Motor neuron (in vitro differentiated cells): ENCODE measurements at places on chromosomes 7 and 10. TPM values are rescaled to one million over a fixed set of nuclear protein-coding genes. Genes with fewer than 3 reads are reported as not detected.

The SCIN gene
- 1.2 and 3.6 TPM in 2 replicates for total RNA-seq

DNA sequence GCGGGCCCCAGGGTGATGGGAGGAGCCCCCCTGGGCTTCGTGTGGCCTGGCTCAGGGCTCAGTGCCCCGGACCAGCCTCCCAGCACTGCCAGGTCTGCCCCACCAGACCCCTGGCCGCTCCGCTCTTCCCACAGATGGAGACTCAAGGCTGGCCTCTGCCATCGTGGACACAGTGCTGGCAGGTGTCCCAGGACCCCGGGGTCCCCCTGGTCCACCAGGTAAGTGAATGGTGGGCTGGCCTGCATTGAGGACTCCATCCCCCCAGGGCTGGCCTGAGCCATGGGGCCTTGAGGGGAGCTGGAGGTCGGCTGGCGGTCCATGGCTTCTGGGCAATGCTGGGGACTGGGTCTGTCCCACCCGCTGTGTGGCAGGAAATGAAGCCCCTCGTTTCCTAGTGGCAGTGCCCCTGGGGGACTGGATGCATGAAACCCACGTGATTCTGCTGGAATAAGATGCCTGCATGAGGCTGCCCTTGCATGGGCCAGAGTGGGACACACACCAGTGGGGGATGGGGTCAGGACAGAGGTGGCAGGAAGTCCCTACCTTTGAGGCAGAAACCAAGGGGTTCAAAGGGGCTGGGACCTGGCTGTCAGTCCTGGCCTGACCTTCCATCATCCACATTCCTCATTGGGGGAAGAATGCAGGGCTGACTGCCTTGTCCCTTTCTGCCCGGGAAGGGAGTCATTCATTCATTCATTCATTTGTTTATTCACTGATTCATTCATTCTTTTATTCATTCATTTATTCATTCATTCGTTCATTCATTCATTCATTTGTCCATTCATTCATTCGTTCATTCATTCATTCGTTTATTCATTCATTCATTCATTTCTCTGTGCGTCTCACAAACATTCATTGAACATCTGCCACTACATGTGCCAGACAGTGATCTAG is 81.8 kb downstream of the MYL10 start:
- ATAC-seq: no peak

The HOXA6 gene
- 5.8 and 10.9 TPM in 2 replicates for total RNA-seq

DNA sequence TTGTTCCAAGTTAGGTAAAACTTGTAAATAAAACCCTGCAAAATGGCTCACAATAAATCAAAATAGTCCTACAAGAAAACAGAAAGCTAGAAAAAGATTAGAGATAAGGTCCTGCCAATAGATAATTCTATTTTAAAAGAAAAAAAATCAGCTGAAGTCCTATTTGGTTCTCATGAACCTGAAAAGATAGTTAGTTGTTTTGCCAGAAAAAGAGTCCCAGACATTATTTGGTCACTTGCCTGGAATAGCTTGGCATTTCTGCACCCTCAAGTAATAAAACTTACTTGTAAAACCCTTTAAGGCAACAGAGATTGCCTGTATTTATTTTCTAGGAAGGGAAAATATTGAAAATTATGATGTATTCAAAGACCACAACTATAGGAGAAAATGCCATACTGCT is 47.7 kb downstream of the LRRN3 start:
- ATAC-seq: no peak

DNA sequence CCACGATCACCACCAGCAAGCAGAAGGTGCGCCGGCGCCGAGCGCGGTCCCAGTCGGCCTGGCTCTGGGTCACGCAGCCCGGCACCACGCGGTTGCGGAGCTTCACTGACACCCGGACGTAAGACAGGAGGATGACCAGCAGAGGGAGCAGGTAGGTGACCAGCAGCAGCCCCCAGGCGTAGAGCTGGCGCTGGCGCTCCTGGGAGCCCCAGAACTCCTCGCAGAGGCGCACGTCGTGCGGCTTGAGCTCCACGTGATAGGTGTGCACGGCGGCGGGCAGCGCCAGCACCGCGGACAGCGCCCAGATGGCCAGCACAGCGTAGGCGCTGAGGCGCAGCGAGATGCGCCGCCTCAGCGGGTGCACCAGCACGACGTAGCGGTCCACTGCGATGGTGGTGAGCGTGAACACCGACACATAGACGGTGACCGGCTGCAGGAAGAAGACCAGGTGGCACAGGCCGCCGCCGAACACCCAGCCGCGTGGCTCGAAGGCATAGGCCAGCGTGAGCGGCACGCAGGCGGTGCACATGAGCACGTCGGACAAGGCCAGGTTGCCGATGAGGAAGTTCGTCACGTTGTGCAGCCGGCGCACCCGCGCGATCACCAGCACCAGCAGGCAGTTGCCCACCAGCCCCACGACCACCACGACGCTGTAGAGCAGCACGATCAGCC is 920 bp downstream of the PRLHR start:
- peak; percentile 87 for ATAC-seq

GRCh38 chr10:122142641-122143237 is 128.4 kb upstream of the BTBD16 start:
- peak; percentile 26 for ATAC-seq

- ATAC-seq: no peak
Observed at GRCh38 chr7:131533151-131533559, 23.3 kb downstream of the PODXL start.

GRCh38 chr7:96663457-96663856 is 46.2 kb downstream of the SEM1 start:
- ATAC-seq: no peak

DNA sequence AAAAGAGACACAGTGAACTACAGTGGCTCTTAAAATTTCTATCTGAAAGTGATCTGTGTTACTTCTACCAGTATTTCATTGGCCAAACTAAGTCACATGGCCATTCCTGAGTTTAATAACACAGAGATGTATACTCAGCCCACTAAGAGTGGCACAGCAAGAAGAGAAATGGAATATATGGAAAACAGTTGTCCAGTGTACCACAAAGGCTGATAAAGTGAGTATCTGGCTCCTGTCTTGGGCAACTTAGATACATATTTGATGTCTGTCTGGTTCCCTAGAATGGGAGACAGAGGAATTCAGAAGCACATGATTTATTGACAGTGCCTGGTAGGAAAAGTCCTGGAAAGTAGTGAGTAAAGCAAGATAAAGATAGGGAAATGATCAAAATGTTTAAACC is 10.1 kb upstream of the PON1 start:
- no peak for ATAC-seq

- ATAC-seq: no peak
Observed at GRCh38 chr7:1501487-1502270, 2.5 kb downstream of the INTS1 start.

DNA sequence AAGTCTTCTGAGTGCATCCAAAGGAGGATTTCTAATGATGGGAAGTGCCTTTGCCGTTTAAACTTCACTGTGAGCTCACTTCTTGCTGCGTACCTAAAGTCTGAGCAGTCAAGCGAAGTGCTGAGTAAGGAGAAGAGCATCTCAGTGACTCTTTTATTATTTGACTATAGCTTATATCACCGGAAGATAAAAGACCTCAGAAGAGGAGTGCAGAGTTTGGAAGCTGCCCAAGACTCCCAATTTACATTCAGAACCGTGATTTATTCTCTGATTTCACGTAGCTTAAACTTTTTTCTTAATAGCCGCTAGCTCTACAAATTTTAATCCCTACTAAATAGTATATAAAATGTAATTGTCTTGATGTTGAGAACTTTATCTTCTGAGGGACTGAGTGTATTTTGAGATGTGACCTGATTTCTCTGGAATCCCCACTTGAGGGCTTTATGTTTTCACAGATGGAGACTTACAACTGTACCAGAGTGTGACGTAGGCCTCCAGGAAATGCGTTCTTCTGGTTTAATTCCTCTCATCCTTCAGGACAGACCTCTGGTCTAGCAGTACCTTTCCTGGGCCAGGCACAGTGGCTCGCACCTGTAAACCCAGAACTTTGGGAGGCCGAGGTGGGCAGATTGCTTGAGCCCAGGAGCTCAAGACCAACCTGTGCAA is 51.1 kb downstream of the CAMK1D start:
- ATAC-seq: no peak

- no peak for ATAC-seq
Observed at GRCh38 chr7:105910172-105910571, 33.8 kb upstream of the ATXN7L1 start.

- no peak for ATAC-seq
Observed at GRCh38 chr7:97576043-97576442, 155.8 kb upstream of the TAC1 start.

DNA sequence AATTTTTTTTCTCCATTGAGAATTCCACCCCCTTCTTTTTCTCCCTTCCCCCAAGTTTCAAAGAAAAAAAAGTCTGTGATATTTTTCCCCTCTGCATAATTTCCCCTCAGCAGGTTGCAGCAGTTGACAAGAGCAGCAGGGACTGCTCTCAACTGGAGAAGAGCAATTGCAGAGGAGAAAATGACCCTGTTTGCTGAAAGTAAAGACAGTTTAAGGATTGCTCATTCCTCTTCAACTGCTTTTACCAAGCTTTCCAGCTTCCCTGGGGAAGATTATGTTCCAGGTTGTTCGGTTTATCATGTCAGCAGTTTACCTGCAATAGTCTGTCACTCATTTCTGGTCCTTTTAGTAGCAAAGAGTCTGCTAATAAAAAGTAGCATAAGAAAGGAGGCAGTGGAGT is 16.2 kb downstream of the AGK start:
- no peak for ATAC-seq

The CD36 gene
- total RNA-seq: 1.2 and 1.3 TPM in 2 replicates

DNA sequence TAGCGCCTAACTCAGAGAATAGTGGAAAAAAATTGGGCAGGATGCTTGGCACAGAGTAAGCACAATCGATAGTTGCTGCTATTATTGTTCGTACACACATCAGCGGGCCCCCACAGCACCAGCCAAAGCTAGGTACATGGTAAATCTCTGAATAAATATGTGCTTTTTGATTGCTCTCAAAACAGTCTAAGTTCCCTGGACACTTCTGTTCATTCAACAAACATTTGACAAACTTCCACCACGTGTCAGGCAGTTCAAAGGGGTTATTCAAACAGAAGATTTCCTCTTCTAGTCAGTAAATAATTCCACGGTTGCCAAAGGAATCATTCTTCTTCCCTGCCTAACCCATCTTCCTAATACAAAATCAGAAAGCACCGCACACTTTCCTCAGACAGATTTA is 150.8 kb downstream of the DGKI start:
- ATAC-seq: no peak

- ATAC-seq: no peak
Observed at GRCh38 chr10:100520811-100521210, 1.1 kb upstream of the SEC31B start.

DNA sequence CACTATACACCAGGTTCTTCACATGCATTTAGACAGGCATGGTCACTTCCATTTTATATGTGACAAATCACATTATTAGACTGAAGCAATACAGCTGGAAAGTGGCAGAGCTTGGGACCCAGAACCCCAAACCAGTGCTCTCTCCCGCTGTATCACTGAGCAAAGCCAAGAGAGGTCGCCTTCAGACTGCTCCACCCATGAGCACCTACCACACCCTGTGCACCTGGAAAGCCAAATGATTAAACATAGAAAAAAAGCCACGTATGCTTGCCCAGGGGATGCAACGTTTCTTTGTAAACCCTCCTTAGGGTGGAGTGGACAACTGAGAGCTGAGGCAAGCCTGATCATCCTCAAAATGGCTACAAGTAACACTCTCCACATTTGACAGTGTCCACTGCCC is 72.5 kb downstream of the CCDC6 start:
- ATAC-seq: no peak

GRCh38 chr10:112361951-112362751 is 11.8 kb upstream of the ACSL5 start:
- ATAC-seq: peak; percentile 92

GRCh38 chr7:139675127-139676125 is 102.4 kb downstream of the HIPK2 start:
- ATAC-seq: no peak

The CCDC146 gene
- total RNA-seq: 4.6 and 5.5 TPM in 2 replicates

The SPRN gene
- total RNA-seq: 8.8 and 11.1 TPM in 2 replicates

- no peak for ATAC-seq
Observed at GRCh38 chr10:9294865-9295264, 1240.4 kb downstream of the GATA3 start.

The TRIM50 gene
- 0.14 TPM in 1 of 2 replicates, not detected in the other for total RNA-seq

- ATAC-seq: peak; percentile 29
Observed at GRCh38 chr10:95605163-95605562, 44.0 kb upstream of the SORBS1 start.

The TRIL gene
- 2.9 and 3.0 TPM in 2 replicates for total RNA-seq

DNA sequence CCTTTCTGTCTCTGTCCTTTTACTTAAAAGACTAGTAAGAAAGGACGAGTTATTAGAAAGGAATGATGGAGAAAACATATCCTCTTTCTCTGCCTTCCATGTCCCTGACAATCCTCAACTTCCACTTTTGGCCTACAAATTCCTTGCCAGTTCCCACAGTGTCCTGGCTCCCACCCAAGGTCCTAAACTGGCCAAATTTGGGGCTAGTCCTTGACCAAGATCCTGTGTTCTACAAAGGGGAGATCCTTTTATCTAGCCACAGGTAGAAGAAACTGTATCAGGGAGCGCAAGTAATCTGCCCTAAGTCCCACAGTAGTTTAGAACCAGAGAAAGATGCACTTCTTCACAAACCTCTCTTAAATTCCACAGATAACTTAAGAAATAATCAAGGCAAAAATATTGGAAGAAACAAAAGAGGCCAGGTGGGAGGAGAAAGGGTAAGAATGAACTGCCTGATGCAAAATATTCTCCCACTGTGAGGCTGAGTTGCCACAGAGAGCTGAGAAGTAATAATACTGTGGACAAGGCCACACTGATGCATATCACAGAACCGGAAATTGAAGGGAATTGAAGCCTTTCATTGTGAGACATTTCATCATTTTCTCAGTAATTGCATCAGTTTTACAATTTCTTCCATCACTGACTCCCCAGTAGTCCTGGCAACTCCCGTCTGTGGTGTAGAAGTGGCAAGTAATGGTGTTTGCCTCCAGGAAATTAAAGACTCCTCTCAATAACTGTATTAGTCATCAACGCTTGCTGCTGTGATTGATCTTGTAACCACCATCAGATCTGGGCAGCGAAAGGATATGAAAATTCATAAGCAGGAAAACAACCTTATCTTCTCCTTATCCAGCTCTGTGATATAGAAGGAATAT is 47.2 kb downstream of the DNAJC12 start:
- ATAC-seq: no peak

DNA sequence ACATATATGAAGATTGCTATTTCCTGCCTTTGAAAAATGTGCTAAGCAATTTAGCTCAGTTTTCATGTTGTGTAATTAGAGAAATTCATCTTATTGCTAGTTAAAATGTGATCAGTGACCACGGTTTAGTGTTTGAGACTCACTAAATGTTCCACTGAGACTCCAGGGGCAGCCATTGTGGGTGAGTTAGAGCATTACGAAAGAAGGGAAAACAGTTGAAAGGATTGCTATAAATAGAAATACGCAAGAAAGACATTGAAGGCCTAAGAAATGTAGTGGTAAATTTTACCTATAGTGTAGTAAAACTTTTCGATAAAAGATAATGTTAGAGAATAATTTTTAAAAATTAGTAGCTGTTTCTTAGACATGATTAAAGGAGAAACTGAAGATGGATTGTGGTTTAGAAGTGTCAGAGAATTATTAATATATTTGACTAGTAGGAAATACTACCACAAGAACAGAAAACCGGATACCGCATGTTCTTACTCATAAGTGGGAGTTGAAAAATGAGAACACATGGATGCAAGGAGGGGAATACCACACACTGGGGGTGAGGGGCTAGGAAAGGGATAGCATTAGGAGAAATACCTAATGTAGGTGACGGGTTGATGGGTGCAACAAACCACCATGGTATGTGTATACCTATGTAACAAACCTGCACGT is 394.5 kb downstream of the SEMA3D start:
- no peak for ATAC-seq

GRCh38 chr10:62010366-62010765 is 108.9 kb downstream of the ARID5B start:
- no peak for ATAC-seq

GRCh38 chr10:122342293-122343134 is 32.0 kb upstream of the PLEKHA1 start:
- peak; percentile 81 for ATAC-seq
